ENCODE measurements at places on chromosomes 7 and 10.

DNA sequence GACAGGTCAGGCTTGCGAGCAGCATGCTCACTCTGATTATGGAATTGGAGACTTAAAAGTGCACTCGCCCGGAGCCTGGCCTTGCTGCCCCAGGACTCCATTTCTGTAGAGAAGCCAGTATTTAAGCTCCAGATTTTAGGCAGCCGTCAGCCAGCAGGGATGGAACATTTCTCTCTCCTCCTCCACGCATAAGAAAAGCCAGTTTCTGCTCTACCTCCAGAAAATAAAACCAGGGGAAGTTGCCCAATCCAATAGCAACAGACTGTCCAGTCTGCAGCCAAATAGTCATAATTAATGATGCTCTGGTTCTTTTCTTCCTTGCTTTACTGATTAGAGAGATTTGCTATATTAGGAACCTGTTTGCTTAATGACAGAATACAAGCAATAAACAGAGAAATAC is 203.2 kb downstream of the GFRA1 start:
- no peak for DNase-seq

GRCh38 chr10:48697821-48698764 is 13.4 kb downstream of the WDFY4 start:
- DNase-seq = no peak

GRCh38 chr7:33998476-33998875 is 93.1 kb downstream of the BMPER start:
- no peak for DNase-seq

DNA sequence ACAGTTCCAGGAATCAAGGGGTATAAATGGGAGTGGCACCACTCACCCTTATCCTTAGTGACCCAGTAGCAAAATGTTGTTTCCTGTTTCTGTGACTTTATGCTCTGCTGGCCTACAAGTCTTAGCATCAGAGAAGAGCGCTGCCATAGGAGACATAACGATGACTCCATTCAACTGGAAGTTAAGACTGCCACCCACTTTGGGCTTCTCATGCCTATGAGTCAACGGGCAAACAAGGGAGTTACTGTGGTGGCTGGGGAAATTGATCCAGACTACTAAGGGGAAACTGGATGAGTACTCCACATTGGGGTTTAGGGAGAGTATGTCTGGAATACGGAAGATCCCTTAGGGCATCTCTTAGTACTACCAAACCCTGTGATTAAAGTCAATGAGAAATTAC is 40.6 kb upstream of the PIK3CG start:
- DNase-seq = no peak

- no peak for DNase-seq
These were observed 197.7 kb downstream of the SEMA3A start for GRCh38 chr7:83996879-83997278.

DNA sequence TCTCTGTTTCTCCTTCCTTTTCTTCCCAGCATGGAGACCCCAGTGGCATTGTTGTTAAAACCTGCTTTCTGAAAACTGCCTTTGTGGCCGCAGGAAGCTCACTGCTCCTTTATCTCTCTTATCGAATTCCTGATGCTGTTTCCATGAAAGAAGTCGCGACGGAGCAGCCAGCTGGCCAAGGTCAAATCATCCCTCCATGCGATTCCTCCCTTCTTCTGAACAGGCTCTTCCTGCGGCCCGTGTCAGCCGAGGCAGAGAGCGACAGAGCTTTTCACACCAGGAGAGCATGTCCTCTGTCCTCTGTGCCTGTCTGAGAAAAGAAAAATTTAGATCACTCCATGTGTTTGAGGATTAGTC is 242.1 kb upstream of the PITRM1 start:
- no peak for DNase-seq

DNA sequence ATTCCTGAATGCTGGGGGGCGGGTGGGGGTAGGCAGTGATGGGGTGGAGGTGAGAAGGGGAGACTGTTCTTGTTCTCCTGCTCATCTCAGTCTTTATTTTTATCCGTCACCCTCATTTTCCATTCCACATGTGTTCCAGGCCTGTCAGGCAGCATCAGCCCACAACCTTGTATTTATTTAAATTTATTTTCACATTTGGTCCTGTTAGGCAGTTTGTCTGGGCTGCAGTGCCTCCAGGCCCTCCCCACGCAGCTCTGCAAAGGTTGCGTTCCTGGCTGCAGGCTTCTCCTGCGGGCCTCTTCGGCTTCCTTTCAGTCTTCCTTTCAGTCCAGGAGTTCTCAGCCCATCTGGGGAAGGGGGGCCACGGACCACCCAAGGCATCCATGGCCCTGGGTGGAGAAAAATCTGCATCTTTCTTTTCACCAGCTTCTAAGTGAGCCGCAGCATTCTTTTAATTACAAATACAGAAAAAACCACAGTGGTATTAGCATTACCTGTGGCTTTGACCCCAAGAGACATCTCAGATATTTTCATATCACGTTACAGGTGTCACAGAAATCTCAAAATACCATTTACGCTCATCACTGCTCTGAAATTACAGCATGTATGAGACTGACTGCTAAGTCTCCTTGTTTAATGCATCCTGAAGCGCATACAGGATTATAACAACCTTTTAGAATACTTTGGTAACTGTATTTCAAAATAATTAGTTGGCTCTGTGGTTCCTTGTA is 94.0 kb downstream of the C10orf105 start:
- no peak for DNase-seq
